Activated naive CD8-positive, alpha-beta T cell treated with anti-CD3 and anti-CD28 coated beads, Interleukin-2, amount 10 ng/mL, durations not matched to agents 7 days and 5 days (primary cell): ENCODE measurements at places on chromosomes 5 and 9. TPM values are rescaled to one million over a fixed set of nuclear protein-coding genes. Genes with fewer than 3 reads are reported as not detected.
A peak's percentile ranks its signal among the peaks of the same experiment; 100 is the strongest.

AK8 gene
- total RNA-seq = 0.30 TPM

GAPT gene
- not detected for total RNA-seq

FOXD4 gene
- 0.17 TPM for total RNA-seq

DNA sequence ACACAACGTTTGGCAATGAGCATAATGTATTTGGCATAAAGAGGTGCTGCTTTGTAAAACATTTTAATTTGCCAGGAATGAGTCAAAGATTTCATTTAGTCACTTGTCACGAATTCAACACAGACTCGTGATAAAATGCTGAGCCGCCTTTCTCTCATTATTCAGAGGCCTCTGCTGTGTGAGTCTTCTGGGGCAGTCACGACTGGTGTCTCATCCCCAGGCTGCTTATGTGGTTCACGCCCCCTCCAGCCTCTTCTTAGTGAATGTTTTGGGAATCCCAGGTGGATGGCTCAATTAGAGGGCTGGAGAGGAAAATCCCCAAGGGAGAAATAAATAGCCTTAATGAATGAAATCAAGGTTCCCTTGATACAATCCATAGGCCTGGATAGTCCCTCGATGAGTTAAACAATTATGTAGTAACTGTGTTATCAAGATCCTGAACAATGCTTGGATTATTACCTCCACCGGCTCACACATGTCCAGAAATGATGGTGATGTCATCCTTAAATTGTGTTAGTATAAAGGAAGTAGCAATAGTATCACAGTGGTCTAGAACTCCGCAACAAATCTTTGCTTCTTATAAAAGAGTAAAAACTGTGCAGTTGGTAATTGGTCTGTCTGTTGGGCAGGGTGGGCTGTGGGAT is 192.1 kb upstream of the ADAMTS16 start:
- no peak for DNase-seq
- H3K4me1 ChIP-seq = no peaks in the 10 kb centered on the region
- H3K4me3 ChIP-seq = no peak overlapping the region

DNA sequence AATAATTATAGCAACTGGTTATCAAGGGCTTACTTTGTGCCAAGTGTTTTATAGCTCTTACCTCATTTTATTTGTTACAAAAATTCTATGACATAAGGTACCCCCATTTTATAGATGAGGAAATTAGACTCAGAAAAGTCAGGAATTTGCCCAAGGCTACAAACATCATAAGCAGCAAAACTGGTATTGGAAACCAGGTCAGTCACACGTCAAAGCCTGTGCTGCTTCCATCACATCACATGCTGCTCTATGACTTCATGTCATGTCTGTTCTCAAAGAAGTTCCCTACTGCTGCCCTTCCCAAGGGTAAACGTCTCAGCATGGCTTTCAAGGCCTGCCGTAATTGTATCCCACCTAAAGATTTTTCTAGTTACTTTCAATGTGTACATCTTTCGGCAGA is 6.9 kb upstream of the KIF2A start:
- peaks cover 43% of the 10 kb centered on the region for H3K4me1 ChIP-seq
- H3K27me3 ChIP-seq = peaks cover 4% of the 10 kb centered on the region
- peak overlapping the region; percentile 15 for H3K4me3 ChIP-seq

GRCh38 chr5:149561848-149562247 is 10.6 kb upstream of the CSNK1A1 start:
- no peaks in the 10 kb centered on the region for H3K36me3 ChIP-seq
- no peaks in the 10 kb centered on the region for H3K27me3 ChIP-seq
- no peak for DNase-seq
- H3K27ac ChIP-seq = no peak overlapping the region

DNA sequence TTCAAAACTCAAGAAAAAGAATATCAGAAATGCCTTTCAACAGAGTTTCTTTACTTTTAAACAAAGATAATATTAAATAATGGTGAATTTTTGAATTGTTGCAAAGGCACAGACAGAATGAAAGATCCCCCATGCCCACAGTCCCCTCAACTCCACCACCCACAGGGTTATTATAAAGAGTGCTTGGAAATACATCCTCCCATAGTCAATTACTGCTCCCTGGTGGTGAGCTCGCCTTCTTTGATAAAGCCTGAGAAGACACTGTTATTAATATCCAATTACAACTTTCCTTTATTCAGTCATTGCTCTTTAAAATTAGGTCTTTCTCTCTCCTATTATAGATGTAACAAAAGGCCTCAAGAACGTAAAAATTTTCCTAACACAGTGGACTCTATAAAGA is 490.2 kb upstream of the RORB start:
- H3K27me3 ChIP-seq = no peaks in the 10 kb centered on the region
- no peaks in the 10 kb centered on the region for H3K36me3 ChIP-seq
- H3K4me1 ChIP-seq = no peaks in the 10 kb centered on the region
- no peak overlapping the region for H3K27ac ChIP-seq

DNA sequence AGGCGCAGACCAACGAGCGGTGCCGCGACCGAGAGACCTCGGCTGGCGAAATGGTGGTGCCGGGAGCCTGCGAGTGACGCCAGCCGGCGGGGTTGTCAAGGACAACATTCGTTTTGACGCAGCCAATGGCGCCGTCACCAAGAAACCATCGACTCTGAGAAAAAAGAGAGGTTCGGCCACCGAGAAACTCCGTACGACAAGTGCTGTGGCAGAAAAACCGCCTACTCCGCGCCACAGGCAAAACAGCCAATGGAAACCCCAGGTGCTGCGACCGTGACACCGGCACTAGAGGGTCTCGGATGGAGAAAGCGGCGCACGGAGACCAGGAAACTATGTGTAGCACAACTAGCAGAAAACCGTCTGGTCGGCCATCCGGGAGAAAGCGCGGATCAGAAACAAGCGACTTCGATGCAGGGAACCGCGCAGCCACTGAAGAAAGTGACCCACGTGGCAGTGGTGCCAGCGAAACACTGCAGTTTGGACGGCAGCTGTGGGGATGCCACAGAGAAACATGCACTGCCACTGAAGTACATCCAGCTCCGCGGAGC is 88.8 kb downstream of the ANXA2R start:
- peak; percentile 81 for DNase-seq
- H3K4me3 ChIP-seq = peak overlapping the region; percentile 96
- peaks cover 20% of the 10 kb centered on the region for H3K4me1 ChIP-seq
- H3K27me3 ChIP-seq = no peaks in the 10 kb centered on the region

DNA sequence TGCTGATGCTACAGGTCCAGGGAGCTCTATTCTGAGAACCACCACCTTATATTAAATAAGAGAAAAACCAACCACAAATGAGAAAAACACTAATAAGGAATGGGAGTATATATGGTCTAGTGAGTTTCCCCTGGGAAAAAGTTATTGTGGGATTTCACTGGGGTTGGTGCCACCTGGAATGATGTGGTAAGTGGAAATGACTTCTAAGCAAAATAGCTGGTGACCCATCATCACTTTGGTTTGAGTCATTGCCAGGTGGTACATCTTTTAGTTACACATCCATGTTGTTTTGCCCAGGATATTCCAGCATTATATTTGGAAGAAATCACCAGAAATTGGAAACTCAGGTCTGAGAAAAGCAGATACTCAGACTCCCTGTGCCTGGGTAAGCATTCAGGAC is 437.3 kb downstream of the DTWD2 start:
- DNase-seq = no peak
- no peaks in the 10 kb centered on the region for H3K36me3 ChIP-seq
- H3K27me3 ChIP-seq = no peaks in the 10 kb centered on the region
- no peak overlapping the region for H3K27ac ChIP-seq
- H3K4me1 ChIP-seq = no peaks in the 10 kb centered on the region
- H3K4me3 ChIP-seq = no peak overlapping the region

GRCh38 chr5:132425009-132425937 is 55.8 kb downstream of the SLC22A5 start:
- H3K4me3 ChIP-seq = peak overlapping the region; percentile 85
- H3K27me3 ChIP-seq = no peaks in the 10 kb centered on the region
- no peak for DNase-seq
- H3K27ac ChIP-seq = peak overlapping the region; percentile 95
- H3K36me3 ChIP-seq = peaks cover 39% of the 10 kb centered on the region
- peaks cover 92% of the 10 kb centered on the region for H3K4me1 ChIP-seq

GRCh38 chr5:135973323-135974020 is 18.7 kb upstream of the LECT2 start:
- H3K36me3 ChIP-seq = no peaks in the 10 kb centered on the region
- H3K4me3 ChIP-seq = no peak overlapping the region
- no peak overlapping the region for H3K27ac ChIP-seq
- DNase-seq = no peak
- H3K27me3 ChIP-seq = peaks cover 35% of the 10 kb centered on the region

DNA sequence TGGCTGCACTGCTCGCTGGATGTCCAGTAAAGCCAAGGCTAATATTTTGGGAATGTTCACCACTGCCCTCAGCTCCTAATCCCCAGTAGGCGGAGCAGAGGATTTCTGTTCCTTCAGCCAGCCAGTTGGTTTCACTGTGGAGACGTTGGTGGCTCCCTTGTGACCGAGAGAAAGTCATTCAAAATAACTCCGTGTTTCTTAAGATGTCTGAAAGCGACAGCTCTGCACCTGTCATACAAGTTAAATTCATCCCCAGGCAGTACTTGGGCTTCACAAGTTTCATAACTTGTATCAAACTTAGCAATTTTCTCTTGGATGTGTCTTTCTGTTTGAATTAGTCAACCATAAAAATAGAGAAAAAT is 382 bp upstream of the CDKN2B start:
- H3K27ac ChIP-seq = no peak overlapping the region
- H3K36me3 ChIP-seq = peaks cover 9% of the 10 kb centered on the region
- H3K27me3 ChIP-seq = peaks cover 71% of the 10 kb centered on the region
- no peak for DNase-seq

DNA sequence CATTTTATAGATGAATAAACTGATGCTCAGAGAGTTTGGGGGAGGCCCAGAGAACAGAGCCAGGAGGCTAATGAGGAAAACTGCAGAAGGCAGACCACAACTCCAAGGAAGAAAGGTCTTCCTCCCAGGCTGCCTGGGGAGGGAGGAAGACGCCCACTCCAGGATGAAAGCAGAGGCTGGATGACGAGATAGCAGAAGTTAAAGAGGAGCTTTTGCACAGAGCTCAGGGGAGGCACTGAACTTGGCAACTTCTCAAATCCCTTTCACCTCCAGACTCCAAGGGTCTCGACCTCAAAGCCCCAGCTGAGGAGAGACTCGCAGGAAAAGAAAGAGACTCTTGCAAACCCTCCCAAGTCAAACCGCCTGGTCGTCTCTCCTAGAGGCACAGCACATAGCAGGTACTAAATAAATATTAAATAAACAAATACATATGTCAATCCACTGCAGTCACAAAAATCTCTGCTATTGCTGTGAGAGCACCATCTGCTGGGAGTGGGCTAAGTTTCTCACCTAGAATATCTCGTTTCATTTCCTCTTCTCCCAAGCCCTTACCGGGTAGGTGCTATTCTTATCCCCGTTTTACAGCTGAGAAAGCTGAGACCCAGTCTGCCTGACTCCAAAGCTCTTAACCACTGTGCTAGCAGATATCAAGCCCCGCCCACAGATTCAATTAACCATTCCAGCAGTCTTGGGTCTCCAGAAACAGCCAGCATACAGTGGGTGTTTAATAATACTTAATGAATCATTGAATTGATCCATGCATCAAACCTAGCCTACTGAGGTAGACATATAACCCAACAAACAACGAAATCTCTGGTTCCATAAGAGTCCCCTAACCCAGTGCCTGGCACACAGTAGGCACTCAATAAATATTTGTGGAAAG is 97.8 kb upstream of the HAND1 start:
- H3K27me3 ChIP-seq = peaks cover 30% of the 10 kb centered on the region
- H3K36me3 ChIP-seq = no peaks in the 10 kb centered on the region
- no peak overlapping the region for H3K4me3 ChIP-seq
- DNase-seq = no peak

GRCh38 chr5:17989567-17990563 is 355.6 kb downstream of the TAF11L14 start:
- H3K27me3 ChIP-seq = no peaks in the 10 kb centered on the region
- H3K4me1 ChIP-seq = no peaks in the 10 kb centered on the region
- H3K36me3 ChIP-seq = no peaks in the 10 kb centered on the region
- H3K4me3 ChIP-seq = no peak overlapping the region
- H3K27ac ChIP-seq = no peak overlapping the region
- DNase-seq = no peak

DNA sequence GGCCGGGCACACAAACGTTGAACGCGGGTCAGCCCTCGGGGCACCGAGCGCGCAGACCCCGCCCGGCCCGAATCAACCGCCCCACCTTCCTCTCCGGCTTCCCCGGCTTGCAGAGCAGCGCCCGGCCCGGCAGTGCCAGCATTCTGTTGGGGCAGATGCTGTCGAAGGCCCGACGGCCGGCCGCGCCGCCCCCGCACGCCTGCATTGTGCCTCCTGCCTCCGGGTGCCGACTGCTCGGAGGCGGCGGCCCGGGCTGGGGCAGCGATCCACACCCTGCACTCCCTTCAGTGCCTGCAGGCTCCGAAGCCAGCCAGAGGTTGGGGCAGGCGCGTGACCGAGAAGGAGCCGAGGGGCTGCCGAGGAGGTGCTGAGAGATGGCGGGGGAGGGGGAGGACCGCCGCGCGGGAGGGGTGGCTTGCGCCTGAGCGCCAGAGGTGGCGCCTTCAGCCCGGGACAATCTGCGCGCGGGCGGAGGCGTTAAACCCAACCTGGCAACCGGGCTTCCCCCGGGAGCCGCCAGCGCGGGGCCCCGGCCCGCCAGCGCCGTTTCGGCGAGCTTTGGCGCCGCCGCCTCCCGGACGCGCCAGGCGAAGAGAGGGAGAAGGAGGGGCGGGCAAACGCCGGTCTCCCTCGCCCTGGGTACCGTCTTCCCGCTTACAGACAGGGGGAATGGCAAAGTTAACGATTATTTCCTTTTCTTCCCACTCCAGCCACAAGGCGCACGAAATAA is at the start of gene MCIDAS:
TSS of gene MCIDAS (minus strand) at position 382 of the 730 bp plus-strand sequence. CDS start at position 205, 177 bp downstream.
- H3K4me3 ChIP-seq = peak within 1 kb of the TSS; percentile 68
- H3K27ac ChIP-seq = no peak within 1 kb of the TSS
- peaks cover 32% of the 10 kb centered on the region for H3K4me1 ChIP-seq
- H3K27me3 ChIP-seq = peaks cover 91% of the 10 kb centered on the region
- H3K36me3 ChIP-seq = no peaks in the 10 kb centered on the region

GRCh38 chr9:69121155-69122081 is 52.7 kb upstream of the TJP2 start:
- H3K36me3 ChIP-seq = no peaks in the 10 kb centered on the region
- peaks cover 12% of the 10 kb centered on the region for H3K4me1 ChIP-seq
- H3K4me3 ChIP-seq = peak overlapping the region; percentile 88
- peak; percentile 62 for DNase-seq

DNA sequence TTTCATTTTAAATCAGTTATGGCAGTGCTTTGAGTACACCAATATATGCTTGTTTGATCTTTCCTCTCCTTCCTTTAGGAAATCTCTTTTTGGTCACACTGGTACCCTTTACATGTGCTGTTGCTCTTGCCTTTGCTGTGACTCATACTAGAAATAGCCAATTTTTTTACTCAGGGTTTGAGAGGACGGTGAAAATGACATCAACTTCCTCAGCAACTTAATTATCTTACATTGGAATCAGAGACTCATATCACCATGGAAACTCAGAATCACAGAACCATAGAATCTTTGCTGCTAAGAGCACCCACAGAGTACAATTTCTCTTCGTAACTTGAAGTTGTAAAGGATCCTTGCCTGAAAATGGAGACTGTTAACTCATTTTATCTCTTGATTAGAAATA is 13.8 kb upstream of the ZNF300 start:
- no peak overlapping the region for H3K27ac ChIP-seq
- H3K27me3 ChIP-seq = peaks cover 6% of the 10 kb centered on the region
- H3K4me3 ChIP-seq = no peak overlapping the region
- no peaks in the 10 kb centered on the region for H3K36me3 ChIP-seq
- peaks cover 2% of the 10 kb centered on the region for H3K4me1 ChIP-seq
